ENCODE measurements at places on chromosomes 11 and 22.

DNA sequence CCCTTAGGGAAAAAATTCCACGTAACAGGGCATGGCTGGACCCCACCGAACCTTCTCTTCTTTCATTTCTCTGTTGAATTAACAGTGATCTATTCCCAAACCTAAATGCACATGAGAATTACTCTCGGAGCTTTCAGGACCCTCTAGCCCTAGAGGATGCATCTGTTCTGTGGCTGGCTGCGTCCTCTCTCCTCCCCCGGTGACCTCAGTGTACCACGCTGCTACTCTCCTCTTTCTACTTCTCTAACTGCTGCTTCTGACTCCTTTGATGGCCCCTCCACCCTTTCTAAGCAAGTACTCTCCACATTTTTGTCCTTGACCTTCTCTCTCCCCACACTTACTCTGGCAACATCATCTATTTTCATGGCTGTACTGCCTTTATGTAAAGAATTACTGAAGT lies 12.1 kb upstream of the APOA1 start:
- DNase-seq: no peak

DNA sequence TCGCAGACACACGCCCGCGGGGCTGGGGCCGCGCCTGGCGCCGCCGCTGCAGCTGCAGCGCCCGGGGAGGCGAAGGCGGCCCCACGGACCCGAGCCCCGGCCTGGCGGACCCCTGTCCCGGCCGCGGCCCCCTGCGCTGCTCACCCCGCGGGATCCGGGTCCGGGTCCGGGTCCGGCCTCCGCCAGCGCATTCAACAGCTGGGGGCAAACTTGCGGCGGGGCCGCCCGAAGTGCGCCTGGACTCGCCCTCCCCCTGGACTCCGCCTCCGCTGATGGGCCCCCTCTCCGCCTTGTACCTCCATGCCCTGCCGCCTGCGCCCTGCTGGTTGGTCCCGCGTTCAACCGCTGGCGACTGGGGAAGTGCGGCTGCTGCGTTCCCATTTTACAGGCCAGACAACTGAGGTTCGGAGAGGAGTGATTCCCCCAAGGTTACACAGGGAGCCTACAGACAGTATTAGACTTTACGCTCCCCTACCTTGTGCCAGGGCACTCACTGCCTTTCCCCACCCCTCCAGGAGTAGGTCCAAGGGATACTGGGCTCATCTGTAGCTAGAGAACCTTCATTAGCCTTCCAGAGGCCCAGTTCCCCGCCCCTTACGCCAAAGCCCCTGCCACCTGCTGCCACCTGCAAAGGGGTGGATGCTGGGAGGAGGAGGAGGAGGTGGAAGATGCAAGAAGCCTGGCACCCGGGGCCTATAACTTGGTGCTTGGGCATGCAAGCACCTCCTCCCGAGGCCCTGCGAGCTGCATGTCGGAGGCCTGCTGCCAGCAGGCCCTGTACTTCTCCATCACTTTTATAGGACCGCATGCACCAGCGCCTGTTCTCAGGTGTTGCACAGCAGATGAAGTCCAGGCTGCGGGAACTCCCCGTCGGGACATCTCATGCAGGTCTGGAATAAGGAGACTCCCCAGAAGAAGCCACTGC lies 694 bp upstream of the ELFN2 start:
- no peak for DNase-seq

- peak; percentile 42 for DNase-seq
Observed at GRCh38 chr22:42780070-42780540, 59.4 kb upstream of the A4GALT start.

DNA sequence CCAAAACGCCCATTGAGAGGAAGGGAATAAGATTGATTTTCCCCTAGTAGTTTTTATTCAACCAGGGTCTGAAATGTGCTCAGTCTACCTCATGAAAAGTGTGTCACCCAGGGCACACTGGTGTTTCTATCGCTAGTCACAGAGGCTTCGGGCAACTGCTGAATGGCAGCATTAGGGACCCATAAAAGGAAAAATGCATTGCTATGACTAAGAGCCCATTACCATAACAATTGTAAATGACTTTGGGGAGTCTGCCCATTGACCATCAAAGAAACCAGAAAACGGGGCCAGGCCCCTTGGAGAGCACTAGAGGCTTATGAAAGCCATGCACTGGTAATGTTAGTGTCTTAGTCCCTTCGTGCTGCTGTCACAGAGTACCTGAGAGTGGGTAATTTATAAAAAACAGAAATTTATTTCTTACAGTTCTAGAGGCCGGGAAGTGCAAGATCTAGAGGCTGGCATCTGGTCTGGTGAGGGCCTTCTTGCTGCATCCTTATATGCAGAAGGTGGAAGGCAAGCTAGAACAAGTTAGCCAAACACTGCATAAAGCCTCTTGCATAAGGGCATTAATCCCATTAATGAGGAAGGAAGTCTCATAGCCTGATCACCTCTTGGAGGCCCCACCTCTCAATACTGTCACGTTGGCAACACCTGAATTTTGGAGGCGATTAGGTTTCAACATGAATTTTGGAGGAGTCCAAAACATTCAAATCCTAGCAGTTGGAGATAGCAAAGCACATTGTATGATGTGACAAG lies 306.7 kb downstream of the ST3GAL4 start:
- no peak for DNase-seq

DNA sequence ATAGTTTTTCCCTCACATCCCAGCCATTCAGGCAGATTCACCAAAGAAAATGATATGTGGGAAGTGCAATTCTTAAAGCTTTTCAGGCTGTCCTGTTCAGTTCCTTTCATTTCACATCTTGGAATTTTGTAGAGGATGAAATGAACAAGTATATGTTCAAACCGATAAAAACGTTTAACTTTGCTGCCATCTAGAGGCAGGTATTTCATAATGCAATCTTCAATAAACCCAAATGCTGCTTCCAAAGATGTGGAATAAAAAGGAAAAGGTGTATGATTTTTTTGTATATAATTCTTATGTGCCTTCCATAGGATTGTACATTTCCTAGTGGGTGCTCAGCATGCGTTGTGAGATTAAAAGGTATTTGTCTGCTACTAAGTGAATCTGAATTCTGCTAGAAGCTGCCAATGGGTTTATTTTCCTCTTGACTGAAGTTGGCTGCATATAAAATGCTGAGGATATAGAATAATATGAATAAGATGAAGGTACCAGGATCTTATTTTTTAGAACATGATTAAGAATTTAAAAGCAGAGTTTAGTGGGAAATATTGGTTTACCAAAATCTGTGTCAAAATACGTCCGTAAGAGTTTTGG lies 199.3 kb downstream of the PGR start:
- no peak for DNase-seq

DNA sequence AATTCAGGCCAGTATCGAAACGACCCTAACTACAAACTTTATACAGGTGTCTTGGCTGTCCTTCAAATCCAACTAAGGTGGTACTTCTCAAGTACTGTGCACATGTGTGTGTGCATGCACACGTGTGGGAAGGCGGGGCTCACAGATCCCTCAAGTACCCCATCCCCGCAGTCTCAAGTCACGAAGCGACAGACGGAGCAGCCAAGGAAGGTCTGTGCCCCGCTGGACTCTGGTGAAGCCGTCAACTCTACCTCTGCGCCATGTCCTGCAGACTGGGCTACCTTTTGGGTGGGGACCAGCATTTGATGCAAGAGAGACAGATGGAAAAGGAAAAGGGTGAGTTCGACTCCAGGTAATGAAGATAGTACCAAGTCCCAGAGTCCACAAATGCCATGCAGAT lies 169.0 kb downstream of the CRYBB2 start:
- DNase-seq: no peak

GRCh38 chr11:61532134-61533038 lies 23.8 kb downstream of the LRRC10B start:
- DNase-seq: peak; percentile 23

- DNase-seq: no peak
Observed at GRCh38 chr11:128902515-128903066, 11.4 kb downstream of the KCNJ5 start.

DNA sequence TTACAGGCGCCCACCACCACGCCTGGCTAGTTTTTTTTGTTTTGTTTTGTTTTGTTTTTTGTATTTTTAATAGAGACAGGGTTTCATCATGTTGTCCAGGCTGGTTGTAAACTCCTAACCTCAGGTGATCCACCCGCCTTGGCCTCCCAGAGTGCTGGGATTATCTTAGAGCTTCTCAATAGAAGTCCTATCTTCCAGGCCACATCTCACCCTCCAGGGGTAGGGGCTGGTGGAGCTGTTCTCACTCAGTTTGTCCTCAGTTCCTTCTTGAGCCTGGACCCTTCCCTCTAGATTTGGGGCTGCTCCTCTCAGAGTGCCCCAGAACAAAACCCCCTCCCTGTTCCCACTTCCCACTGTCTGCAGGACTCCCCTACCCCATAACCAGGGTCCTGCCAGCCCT lies 31.3 kb downstream of the BCR start:
- DNase-seq: no peak

DNA sequence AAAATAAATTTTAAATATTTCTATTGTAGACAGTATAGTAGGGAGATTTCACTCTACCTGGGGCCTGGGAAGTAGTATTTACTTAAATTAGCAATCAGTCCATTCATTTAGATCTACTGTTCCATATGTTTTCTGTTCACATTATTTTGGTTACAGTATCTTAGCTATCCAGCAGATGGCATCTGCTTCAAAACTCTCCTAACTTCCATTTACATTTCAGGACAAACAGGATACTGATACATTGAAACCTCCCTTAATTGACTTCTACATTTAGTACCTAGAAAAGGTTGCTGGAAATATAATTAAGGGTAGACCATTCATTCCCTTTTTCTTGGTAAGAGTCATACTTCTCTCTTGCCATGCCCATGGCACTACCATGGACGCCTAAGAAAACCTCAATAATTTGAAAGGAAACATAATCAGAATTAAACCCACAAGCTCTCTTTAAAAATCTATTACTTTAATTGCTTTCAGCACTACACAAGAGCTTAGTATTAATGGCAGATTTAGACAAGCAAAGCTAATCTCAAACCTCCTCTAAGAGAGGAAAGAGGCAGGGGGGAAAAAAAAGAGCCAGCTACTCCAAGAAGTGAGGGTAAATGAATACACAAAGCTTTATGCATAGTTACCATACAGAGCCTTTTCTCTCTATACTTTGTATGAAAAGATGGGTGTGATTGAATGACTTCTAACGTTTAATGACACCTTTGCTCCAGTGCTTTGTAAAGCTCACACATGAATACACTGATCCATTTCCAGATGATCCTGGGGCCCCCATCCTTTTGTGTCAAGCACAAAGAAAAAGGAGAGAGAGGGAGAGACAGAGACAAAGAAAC lies 131.2 kb upstream of the MTMR2 start:
- DNase-seq: no peak

GRCh38 chr11:20050551-20051333 lies 109.5 kb downstream of the DBX1 start:
- DNase-seq: no peak

DNA sequence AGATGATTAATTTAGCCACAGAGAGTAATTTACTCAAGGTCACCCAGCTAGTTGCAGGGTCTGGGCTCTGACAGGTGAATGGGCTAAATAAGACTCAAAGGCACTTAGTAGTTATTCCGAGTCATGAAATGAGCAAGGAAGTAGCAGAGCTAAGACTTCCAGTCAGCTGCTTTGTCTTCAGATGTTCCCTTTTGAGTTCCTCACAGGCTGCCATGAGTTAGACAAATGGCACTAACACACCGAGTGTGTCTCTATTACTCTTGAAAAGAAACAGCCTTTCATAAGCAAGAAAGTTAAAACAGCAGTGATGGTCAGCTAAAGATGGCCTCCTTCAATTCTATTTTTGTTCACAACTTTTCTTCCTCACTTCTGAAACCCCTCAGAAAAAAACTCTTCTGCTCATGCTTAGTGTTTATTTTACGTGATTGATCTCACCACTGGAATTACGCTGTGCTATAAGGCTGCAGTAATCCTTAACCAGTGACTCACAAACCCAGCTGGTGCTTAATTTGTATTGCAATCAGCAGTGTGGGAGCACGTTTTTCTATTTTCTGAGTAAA lies 389.1 kb downstream of the AASDHPPT start:
- no peak for DNase-seq

DNA sequence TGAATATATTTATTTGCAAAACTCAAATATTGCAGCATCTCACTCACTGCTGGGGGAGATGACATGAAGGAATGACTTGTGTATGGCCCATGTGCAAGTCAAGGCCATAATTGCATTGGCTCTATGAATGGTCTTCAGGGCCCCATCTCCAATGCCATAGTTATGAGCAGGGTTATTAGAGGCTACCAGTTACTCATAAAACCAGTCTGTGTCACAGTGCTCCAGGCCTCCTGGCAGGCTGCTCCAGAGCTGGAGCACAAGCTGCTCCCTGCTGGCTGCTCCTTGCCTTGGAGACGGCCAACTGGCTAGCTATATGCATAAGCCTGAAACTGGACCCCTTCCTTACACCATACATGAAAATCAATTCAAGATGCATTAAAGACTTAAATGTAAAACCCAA lies 145.7 kb downstream of the TRPC6 start:
- DNase-seq: no peak

- DNase-seq: no peak
Observed at GRCh38 chr11:76033699-76034098, 172.6 kb downstream of the WNT11 start.

- DNase-seq: no peak
Observed at GRCh38 chr22:25110596-25110845, 89.1 kb upstream of the CRYBB3 start.

- DNase-seq: peak; percentile 7
Observed at GRCh38 chr11:120835601-120836228, 188.2 kb upstream of the TBCEL start.

GRCh38 chr11:121964591-121964990 lies 151.4 kb downstream of the BLID start:
- DNase-seq: no peak

- no peak for DNase-seq
Observed at GRCh38 chr11:88061111-88061510, 114.1 kb downstream of the RAB38 start.

GRCh38 chr22:19287076-19287707 lies 4.3 kb downstream of the CLTCL1 start:
- no peak for DNase-seq
